ENCODE measurements at places on chromosomes 1 and 21.

GRCh38 chr1:6700853-6701436 is 671 bp downstream of the DNAJC11 start:
- no peak for DNase-seq

DNA sequence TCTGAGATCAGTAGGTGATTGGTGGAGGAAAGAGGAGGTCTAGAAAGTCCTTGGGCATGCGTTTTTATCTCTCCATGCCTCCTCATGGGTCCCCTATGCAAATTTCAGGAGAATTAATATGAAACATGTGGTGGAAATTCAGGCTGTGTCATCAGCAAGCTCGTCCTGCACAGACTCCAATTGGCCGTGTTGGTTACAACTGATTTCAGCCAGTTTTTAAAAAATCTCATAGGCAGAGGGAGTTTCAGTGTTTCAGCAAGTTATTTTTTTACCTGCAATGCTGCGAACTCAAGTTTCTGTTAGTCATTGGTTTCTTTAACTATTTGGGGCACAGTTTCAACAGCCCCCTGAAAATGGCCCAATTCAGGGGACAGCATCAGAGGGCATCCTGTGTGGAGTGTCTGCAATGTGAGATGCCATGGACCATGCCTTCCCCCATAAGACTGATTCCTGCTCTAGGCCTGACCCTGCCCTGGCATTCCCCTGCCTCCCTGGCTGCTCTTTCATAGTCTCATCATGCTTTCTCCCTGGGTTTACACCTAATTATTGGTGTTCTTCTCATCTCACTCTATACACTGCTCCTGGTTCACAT is 59.9 kb downstream of the C1orf198 start:
- no peak for DNase-seq

GRCh38 chr1:58824753-58825389 is 41.0 kb upstream of the JUN start:
- no peak for DNase-seq

DNA sequence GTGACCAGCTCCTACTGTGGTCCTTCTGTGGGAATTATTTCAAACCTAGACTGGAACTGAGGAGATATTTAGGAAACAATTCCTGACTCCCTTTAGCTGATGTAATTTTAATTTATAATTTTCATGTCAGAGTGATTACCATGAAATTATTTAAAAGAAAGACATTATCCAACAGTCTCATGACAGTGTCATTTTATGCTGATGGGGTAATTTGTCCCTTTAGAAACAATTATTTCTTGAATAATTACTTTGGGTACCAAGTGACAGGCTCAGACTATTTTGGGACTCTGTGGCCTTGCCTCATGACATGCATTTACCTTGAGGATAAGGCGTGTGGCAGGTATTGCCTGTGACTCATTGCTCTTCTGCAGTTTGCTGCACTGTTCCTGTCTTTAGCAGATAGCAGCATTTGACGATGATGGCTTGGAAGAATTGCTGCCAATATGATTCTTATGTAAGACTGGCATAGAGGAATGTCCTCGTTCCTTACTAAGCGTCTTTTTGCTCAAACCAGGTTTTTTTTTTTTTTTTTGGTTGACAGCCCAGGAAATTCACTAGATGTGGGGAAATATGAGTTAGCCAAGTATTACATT is 206.0 kb upstream of the HMCN1 start:
- no peak for DNase-seq
